ENCODE measurements at places on chromosomes 1 and 21.

DNA sequence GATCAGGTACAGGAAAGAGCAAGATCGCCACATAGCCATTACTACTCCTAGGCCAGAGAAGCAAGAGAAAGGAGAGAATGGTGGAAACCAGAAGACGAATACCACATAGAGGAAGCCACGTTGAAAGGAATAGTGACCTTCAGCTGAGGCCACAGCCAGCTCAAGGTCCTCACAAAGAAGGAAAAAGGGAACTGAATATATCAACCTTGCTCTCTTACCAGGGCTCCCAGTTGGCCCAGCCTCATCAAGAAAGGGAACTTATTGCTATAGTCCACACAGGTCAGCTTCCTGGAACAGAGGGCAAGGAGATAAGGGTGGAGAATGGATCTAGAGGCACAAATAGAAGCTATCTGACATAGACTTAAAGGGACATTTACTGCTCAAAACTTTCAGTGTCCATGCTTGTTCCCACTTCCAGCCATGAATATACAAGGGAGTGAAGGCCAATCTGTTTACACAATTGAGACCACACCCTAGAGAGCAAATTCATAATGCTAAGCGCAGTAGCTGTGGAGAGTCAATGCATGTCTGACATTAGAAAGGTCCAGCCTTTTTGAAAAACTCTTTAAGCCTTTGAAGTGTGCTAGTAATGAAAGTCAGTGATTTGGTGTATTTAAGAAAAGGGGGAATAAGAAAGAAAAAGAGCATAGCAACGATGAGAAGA lies 120.7 kb upstream of the ZC3H11B start:
- DNase-seq = no peak

DNA sequence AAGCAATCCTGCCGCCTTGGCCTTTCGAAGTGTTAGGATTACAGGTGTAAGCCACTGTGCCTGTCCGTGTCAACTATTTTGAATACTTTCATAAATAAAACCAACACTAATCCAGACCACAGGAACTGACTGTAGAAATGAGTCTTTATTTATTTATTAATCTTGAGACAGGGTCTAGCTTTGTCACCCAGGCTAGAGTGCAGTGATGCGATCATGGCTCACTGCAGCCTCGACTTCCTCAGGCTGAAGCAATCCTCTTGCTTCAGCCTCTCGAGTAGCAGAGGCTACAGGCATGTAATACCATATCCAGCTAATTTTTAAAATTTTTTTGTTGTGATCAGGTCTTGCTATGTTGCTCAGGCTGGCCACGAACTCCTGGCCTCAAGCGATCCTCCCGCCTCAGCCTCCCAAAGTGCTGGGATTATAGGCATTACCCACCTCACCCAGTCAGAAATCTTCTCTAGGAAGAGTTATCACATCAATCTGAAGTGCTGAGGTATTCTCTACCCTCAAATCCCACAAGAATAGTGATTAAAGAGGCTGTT lies 21.7 kb upstream of the CPLANE2 start:
- DNase-seq = no peak

DNA sequence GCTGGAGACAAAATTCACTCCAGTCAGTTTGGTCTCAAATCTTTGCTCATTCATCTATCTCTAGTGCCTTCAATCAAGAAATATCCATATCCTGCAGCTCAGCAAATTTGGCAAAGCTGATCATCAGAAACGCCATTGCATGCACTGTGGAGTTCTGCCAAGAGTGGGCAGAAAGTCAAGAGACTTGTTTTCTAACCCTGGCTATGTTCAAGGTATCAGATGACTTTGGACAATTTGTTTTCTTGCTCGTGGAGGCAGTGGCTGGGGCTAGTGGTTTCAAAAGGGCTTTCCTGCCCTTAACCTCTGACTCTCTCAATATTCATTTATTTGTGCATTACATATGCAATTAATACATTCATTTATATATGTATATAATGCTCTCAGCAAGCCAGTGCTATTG lies 12.8 kb upstream of the LRRC52 start:
- DNase-seq = no peak

- DNase-seq = no peak
These were observed 80.5 kb downstream of the HSF2BP start for GRCh38 chr21:43578677-43579303.

DNA sequence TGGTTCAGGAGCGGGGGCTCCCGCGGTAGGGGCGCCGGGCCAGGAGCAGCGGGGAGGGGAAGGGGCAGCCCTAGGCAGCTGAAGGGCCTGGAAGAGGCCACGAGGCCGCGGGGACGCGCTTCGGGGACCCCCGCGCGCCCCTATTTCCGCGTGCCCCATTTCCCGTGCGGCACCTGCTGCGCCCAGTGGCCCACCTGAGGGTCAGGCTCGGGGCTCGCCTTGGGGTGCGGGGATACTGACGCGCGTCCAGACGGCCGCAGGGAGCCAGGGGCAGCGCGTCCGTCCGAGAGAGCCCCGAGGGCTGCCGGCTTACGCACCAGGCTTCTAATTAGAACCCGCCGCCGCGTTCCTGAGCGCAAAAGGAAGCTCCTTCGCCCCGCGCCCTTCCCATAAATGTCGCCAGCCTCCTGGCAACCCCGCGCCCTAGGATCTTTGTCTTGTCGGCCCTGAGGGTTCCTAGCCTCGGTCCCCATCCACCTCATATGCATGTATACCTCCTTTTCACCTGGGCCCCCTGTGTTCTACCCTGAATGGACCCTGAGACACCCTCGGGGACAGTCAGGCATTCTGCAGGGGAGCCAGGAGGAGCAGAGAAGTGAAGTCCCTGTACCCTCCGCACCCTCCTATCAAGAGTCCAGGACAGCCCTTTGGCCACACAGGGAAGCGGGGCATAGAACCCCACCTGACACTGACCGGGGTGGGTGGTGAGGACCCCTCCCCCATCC lies 1.8 kb downstream of the WNT3A start:
- no peak for DNase-seq

DNA sequence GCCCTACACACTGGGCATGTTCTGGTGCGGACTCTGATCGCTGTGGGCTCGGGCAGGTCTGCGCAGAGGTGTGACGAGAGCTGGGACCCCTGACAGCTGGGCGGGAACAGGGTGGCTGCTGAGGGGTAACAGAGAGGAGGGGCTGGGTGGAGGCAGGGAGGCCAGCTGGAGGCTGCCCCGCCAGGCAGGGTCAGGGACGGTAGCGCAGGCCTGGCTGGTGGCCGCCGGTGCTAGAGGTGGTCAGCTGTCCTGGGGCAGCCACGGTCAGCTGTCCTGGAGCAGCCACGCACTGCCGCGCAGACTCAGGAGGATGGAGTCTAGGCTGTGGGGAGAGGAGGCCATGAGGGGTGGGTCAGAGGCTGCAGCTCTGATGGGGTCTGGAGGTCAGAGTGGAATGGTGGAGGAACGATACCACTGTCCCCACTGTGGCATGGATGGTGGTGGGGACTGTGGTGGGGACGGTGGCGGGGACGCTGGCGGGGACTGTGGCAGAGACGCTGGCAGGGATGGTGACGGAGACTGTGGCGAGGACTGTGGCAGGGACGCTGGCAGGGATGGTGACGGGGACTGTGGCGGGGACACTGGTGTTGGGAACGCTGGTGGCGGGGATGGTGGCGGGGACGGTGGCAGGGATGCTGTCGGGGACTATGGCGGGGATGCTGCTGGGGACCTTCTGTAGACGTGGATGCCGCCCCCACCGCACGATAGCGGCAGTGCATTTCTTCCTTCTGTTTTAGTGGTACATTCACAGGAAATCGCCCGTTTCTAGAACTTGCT lies 21.3 kb upstream of the LRRC3 start:
- no peak for DNase-seq

- DNase-seq = no peak
These were observed 164.3 kb downstream of the NTMT2 start for GRCh38 chr1:170310014-170310405.

- no peak for DNase-seq
These were observed 97.1 kb downstream of the HLX start for GRCh38 chr1:220976390-220976789.

DNA sequence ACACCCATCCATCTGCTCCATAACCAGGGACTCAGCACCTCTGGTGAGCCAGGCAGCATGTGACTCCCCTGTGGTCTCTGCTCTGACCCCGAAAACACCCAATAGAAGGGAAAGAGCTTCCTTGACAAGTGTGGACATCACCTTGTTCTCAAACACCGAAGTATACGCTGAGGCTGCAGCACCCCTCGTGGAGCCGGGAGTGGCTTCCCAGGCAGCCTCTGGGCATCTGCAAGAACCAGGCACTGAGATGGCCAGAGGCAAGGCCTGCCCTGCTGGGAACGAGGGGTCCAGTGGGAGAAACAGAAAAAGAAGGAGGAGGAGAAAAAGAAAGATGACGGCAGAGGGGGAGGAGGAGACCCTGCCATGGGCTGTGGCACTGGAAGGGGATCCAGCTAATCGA lies 18.2 kb upstream of the AJAP1 start:
- DNase-seq = no peak

DNA sequence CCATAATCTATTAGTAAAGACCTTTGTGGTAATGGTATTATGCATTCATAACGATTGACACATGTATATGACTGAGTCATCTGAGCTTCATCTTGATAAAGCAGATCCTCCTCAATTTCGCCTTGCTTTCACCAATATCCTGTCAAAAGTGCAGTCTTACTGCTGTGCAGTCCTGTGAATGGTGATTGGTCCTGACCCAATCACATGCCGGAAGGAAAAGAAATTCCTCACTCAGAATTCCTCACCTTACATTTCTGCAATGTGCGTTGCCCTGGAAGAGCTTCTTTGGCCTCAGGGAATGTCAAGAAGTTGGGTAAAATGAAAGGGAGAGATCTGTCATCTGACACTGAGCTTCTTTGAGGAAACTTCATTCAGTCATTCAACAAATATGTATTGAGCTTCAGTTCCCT lies 121.0 kb upstream of the TSPAN2 start:
- DNase-seq = no peak

DNA sequence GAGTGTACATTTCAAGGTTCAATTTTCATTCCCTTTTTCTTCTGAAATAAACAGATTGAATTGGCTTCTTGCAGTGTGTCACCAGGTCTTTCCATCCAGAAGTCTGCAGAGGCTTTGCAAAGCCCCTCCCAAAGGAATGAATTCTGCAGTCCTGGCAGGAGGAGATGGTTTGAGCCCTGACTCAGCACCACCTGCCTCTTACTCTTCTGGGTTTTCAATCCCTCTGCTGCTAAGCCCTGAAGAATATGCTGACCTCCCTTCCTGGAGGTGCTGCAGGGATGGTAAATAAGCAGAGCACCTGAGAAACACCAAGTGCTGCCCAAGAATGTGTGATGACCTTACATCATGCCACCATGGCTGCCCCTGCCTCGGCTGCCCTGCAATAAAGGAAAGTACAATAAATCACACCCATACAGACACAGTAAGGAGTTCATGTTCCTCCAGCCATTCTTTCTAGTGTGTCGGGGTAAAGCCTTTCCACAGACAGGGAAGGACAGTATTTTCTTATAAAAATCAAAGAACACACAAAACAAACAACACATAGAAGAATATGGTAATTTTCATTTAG lies 209.2 kb downstream of the ZNF326 start:
- DNase-seq = no peak

DNA sequence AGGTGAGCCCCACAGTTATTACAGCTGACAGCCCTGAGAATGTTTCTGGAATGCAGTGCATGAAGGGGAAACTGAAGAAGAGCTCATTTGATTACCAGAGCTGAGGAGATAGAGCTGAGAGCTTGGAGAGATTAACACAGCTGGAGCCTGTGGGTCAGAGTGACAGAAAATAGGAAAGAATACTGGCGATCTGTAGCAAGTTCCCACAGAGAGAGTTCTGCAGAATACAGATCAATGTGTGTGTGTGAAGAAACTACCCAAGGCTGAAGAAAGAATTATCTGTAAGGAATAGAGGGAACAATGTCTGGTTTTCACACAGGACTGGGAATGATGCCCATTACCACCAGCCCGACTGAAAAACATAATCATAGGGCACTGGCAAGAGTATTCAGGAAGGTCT lies 103.6 kb upstream of the SNX7 start:
- DNase-seq = no peak

DNA sequence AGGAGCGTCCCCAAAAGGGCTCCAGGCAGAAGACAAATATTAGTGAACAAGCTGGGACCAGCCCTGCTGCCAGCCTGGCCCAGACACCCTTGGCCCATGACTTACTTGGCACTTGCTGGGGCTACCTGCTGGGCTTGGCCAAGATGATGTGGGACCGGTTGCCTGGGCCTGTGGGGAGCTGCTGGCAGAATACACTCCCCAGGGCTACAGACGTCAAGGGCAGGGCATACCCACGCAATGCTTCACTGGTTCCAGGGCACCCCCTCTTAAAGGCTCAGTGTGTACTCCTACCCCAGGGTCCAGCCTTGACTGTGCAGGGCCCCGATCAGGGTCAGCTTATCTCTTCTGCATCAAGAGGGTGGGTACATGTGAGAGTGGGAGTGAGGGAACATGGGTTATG lies 106.5 kb upstream of the SLC2A1 start:
- no peak for DNase-seq

- no peak for DNase-seq
These were observed 50.7 kb downstream of the ALG14 start for GRCh38 chr1:95021805-95022643.

GRCh38 chr1:30447701-30448100 lies 275.7 kb downstream of the MATN1 start:
- DNase-seq = no peak

DNA sequence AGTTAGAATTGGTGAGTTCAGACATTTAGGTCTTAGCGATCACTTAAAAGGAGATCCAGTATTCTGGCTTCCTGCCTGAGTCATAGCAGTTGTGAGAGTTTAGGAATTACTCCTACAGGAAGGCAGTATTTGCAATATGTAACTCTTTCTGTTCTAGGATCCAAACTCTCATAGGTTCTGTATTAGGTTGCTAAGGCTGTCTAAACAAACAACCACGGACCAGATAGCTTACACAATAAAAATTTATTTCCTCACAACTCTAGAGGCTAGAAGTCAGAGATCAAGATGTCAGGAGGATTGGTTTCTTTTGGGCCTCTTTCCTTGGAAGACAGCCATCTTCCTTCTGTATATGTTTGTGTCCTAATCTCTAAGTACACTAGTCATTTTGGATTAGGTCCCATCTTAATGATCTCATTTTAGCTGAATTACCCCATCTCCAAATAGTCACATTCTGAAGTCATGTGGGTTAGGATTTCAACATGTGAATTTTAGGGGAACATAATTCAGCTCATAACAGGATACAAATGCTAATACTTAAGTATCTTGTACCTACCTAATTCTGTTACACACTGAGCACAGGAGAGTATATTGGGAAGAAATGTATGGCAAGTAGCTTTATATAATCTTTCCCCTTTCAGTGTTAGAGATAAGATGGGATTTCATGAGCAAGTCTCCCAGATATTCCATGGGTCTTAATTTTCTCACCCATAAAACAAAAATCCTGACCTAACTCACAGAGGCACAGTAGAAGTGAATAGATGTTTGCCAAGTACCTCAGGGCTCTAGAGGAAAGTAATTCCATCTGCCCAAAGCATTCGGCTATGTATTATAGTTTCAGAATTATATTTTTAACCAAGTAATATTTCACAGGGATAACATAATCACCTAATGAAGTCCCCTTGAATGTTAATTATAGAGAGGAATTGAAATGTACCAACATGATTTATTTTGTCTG lies 144.4 kb downstream of the PTBP2 start:
- DNase-seq = no peak

DNA sequence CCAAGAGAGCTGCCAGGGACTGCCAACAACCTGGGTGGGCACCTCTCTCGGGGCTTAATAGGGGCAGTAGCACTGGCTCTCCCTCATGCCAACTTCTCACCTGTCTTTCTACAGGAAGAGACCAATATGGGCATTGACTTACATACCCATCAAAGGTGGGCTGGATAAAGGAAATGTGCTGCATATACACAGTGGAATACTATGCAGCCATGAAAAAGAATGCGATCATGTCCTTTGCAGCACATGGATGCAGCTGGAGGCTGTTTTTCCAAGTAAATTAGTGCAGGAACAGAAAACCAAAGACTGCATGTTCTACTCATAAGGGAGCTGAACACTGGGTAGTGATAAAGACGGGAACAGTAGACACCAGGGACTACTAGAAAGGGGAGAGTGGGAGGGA lies 172.5 kb downstream of the URB2 start:
- DNase-seq = no peak
